ENCODE measurements at places on chromosomes 3 and 15.

DNA sequence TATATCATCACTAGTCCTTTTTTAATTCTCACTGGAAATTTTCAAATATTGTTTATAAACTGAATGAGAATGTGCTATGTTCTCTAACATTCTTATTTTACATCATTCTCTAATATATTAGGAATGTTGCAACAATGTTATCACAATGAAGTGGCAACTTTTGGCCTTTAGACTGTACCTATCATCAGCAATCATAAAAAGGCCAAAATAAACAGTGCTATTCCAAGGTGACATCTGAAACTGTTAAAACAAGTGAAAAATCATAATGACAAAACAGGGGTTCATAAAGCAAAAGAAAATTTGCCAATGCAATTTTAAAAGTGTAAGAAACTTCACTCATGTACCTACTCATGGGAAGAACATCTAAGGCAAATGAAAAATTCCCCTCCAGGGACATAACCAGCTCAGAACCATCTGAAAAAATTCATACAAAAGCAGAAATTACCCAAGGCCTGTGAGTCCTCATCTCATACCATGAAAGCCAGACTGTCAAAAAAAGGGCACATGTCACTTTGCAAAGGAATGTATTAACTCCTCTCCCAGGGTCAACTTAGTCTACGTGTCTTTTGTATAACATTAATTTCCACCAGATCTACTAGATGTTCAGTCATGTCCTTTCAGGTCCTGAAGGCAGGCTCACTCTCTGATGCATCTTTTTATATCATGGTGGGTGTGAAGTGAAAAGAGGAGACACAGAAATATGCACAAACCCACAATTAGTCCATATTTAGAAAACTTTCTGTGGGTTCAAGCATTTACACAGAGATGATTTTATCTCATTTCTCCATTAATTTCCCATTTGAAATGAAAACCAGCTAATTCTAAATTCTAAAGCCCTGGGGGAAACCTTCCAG, 211.9 kb downstream of the CBLB start:
- no peak for DNase-seq

DNA sequence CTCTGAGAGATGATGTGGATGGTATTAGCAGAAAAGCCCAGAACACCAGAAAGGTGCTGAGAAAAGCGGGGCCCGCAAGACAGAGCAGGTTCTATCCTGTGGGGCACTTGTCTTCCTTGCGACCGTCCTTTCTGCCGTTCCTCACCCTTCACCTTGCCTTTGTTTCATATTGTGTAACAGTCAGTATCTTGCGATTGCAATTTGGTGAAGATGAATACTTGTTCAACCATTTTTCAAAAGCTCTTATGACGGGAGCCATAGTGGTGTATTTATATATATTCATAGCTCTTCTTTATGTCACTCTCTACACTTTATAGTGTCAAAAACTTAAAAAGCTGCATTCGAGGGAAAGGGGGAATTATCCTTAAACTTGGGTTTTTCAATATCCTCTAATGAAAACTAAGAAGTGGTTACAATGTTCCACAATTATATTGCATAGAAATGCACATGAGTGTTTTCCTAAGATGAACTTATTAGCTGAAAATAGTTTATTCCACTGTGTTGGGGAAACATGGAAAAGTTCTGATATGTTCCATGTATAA, 797 bp downstream of the MAP3K13 start:
- DNase-seq = no peak

DNA sequence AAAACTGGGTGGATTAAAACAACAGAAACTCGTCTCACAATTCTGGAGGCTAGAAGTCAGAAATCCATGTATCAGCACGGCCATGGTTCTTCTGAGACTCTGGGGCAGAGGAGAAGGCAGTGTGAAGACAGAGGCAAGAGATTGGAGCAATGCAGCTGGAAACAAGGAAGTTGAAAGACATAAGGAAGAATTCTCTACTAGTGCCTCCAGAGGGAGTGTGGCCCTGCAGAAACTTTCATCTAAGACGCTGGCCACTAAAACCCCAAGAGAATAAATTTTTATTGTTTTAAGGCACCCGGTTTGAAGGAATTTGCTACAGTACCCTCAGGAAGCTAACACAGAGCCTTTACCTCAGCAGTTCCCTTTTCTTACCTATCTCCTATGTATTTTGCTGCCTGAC, 1012.2 kb upstream of the CADM2 start:
- DNase-seq = no peak

DNA sequence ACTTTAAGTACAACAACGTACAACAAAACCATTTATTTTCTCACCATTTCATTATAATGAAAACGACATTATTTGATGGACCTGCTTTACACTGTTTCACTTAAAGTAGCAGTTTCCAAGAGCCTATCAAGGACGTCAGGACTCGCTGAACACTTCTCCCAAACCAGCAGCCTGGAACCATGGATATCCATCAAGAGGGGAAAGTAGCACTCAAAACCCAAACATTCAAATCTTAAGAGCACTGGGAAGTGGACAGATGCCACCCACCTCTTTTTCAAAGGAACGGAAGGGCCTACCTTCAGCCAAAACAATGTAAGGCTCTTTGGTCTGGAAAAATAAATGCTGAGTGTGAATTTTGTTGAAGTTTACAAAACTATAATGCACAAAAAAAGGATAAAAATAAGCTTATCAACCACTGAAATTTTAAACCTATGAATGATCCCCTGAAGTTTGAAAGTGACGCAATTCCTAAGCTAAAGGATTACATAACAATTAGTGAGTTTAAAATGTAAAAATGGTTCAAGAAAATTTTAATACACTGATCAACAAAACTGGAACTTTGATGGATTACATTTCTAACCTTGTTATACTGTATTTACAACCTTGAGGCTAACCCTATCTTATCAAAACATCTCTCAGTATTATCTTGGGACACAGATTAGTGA, 4.6 kb downstream of the PIK3R4 start:
- DNase-seq = no peak

GRCh38 chr15:66394915-66395314, 8.2 kb downstream of the MAP2K1 start:
- no peak for DNase-seq

DNA sequence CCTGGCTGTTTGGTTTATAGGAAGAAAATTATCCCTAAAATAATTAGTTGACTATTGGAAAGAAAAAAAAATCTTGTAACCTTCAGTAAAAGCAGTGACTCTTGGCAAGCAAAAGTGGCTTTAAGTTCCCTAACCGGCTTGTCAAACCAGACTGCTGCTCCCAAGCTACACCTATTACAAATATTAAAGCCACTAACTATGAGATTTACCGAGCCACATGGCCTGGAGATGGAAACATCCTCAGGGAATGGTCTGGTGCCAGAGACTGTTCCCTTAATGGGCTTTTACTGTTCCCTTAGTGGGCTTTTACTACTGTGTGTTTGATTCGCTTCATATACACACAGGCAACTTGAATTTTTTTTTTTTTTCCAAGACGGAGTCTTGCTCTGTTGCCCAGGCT, 35.9 kb upstream of the ZNF774 start:
- DNase-seq = no peak

- no peak for DNase-seq
Measured at GRCh38 chr3:62502315-62503300, 129.3 kb upstream of the FEZF2 start.

DNA sequence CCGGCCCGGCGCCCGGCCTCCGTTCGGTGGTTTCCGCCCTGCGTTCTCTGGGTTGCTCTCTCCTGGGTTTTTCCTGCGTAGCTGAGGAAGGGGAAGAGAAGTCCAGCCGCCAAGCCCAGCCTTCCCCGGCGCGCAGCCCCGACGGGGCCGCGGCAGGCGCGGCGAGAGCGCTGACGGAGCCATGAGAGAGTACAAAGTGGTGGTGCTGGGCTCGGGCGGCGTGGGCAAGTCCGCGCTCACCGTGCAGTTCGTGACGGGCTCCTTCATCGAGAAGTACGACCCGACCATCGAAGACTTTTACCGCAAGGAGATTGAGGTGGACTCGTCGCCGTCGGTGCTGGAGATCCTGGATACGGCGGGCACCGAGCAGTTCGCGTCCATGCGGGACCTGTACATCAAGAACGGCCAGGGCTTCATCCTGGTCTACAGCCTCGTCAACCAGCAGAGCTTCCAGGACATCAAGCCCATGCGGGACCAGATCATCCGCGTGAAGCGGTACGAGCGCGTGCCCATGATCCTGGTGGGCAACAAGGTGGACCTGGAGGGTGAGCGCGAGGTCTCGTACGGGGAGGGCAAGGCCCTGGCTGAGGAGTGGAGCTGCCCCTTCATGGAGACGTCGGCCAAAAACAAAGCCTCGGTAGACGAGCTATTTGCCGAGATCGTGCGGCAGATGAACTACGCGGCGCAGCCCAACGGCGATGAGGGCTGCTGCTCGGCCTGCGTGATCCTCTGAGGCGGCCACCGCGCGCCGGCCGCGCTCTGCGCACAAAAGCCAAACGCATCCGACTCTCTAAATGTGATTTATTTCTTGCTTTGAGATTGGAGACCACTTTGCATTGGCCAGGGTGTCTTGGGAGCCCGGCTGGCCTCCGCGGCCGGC, 727 bp downstream of the RAP2B start:
- peak; percentile 16 for DNase-seq
